ENCODE measurements at places on chromosomes 4 and X.

DNA sequence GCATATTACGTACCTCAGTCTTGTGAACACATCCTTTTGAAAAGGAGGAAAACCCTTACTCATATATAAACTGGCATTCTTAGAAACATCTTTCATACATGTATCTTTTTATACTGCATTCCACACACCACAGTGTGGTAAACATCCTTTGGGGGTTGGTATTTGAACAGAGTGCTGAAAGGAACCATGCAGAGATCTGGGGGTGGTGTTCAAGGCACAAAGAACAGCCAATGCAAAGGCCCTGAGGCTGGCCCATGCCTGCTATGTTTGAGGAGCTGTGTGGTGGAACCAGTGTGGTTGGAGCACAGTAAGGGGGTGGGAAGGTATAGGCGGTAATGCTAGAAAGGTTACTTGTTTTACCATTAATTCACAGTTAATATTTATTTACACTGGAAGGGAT lies 2.0 kb downstream of the ELK1 start:
- DNase-seq = no peak

- no peak for DNase-seq
These were observed 55.0 kb upstream of the PRDM5 start for GRCh38 chr4:120977435-120977997.

- no peak for DNase-seq
These were observed 56.9 kb upstream of the ADRA2C start for GRCh38 chr4:3709061-3709845.

DNA sequence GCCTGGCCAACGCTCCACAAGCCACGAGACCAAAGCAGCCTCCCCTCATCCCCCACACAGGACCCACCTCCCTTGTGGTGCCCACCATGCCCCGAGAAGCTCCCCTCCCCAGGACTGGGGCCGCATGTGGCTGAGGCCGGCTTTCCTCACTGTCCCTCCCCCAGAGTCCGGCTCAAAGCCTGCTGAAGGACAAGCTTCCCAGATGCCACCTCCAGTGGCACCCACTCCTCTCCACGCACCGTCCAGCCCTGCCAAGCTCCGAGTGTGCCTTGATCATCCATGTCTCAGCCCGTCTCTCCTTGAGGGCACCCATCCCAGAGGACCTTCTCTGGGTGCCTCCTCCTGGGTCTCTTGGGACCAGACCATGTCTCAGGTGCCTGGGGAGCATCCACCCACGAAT lies 58.8 kb upstream of the MXD4 start:
- no peak for DNase-seq

- DNase-seq = peak; percentile 20
These were observed 29.0 kb downstream of the REELD1 start for GRCh38 chr4:146243141-146243882.

- DNase-seq = no peak
These were observed 232.3 kb upstream of the RPS6KA3 start for GRCh38 chrX:20498851-20499635.

- DNase-seq = no peak
These were observed 14.0 kb downstream of the TIMP1 start for GRCh38 chrX:47596256-47596655.

DNA sequence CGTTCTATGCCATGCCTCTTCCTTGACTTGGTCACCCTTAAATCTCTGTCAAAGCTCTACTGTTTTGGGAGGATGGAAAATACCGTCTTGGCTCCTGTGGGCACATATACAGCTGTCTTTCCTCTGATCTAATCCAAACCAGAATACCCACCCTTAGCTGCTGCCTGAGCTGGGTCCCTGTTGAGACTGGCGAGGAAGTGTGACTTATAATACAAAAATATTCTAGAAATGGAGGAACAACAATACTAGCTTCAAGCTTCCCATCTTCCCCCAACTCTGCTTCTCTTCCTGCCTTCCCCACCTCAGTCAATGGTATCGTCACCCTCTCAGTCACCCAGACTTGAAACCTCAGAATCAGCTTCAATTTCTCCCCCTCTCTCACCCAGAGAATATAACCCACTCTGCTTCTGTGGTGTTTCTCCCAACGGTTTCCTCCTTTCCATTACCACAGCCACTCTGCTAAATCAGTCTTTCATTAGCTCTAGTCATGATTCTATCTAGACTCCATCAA lies 599 bp upstream of the IL2RG start:
- peak; percentile 33 for DNase-seq

DNA sequence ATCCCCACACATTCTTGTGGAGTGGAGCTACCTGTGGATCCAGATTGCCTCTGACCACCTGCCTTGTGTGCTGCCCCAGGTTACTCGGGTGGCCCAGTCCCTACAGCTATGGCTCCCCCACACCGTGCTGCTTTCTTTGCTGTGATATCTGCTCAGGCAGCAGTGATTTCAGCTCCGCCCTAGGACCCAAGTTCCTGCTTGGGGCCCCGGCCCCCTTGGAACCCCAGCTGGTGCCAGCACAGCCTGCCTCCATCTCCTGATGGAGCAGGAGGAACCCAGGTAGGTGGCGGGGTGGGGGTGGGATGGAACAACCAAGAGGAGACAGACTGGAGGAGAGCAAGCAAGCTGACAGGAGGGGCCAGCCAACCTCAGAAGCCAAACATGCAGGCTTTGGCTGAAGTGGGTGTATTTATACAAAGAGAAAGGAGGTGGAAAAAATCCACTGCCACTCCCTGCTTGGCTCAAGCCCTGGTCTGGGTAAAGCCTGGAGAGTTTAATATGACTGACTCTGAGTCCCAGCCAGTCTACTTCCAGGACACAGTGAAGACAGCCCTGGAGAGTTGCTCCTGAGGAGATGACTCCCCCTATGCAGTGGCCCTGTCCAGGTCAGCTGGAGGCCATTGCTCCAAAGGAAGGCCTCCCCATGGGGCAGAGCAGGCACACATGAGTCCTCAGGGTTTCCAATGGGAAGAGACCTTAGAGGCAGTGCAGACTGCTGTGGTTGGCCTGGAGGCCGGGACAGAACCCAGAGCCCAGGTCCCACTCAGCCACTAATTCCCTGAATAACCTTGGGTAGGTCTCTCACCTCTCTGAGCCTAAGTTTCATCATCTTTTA lies 197.1 kb upstream of the MAMLD1 start:
- no peak for DNase-seq

DNA sequence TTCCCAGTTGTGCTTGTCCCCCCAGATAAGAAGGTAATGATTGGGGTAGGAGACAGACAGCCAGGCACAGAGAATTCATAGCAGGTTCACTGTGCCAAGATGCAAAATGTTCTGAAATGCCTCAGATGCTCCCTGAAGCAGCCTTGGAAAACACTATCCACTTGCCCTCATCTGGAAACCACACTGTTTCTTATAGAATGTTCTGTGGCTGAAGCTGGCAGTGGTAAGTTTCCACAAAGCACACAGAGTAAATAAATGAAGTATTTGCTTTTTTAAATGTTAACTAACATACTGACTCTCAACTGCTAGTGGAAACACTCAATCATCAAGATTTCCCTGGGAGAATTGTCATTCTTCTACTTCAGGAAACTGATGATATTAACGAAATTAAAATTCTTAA lies 311.4 kb downstream of the PRDM5 start:
- no peak for DNase-seq

- no peak for DNase-seq
These were observed 4.8 kb upstream of the RGS12 start for GRCh38 chr4:3287972-3288570.

GRCh38 chrX:152444338-152444737 lies 6.8 kb downstream of the GABRA3 start:
- no peak for DNase-seq

- DNase-seq = no peak
These were observed 2.7 kb downstream of the TFE3 start for GRCh38 chrX:49040376-49040955.

DNA sequence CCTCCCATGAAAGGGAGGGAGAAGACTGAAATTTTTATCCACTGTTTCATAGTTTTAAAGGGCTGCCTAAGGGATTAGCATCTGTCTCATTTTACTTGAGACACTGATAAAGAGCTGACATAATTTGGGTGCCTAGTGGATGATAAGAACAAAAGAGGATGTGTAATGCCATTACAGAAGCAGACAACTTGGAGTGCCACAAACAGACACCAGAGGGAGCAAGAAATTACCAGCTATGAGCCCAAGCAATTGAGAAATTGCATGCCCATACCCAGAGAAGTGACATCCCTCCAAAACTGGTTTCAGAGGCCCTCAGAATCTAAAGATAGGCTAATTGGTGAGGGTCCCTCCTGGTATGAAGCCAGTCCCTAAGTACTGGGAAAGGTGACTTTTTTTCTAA lies 38.5 kb upstream of the POU3F4 start:
- DNase-seq = no peak

GRCh38 chr4:28227764-28228163 lies 1367.1 kb downstream of the STIM2 start:
- DNase-seq = no peak

DNA sequence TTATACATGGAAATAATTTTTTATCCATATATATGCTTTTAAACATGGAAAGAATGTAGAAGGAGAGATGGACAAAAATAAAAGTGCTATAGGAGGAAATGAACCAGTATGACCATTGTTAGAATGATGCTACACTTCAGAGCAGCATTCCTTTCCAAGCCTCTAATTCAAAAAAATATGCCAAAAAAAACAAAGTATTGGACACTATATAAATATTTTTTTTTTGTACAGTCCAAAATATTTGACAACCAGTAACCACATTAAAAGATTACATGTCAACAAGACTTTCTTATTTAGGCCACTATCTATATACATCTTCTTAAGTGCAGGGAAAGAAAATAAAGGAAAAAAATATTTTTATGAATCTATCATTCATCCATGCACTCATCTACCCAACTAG lies 198.6 kb downstream of the LRBA start:
- no peak for DNase-seq

DNA sequence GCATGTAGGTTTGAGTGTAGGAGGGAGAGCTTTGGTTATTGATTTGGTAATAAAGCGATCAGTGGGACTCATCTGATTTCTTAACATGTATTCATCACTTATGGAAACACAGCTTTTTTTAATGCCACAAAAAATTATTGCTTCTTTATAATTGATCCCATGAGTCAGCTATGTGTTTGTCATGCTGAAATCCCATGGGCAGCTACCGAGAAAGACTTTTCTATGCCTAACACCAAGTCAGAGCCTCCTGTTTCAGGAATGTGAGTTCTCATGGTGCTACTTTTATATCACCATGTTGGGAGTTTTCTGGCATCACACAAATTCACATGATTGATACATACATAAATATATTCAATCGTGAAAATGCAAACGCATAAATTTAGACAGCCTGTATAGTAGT lies 165.7 kb downstream of the RAPGEF2 start:
- DNase-seq = no peak

DNA sequence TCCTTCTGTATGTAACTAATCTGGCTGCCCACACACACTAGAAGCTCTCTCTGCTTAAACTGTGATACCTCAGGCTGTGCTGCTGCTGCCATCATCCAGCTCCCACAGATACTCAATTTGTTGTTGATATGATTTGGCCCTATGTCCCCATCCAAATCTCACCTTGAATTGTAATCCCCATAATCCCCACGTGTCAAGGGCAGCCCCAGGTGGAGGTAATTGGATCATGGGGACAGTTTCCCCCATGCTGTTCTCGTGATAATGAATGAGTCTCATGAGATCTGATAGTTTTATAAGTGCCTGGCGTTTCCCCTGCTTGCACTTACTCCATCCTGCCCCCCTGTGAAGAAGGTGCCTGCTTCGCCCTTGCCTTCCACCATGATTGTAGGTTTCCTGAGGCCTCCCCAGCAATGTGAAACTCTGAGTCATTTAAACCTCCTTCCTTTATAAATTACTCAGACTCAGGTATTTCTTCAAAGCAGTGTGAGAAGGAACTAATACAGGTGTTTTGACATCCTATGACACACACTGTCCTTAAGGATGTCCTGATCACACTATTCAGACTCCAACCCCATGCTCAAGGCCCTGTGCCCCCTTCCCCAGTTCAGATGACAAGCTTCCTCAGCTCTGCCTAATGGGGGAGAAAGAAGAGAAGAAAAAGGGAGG lies 2.9 kb upstream of the ATOH1 start:
- DNase-seq = no peak

- DNase-seq = no peak
These were observed 24.1 kb downstream of the ZCCHC12 start for GRCh38 chrX:118847676-118848075.

GRCh38 chr4:65453398-65453797 lies 216.9 kb downstream of the EPHA5 start:
- no peak for DNase-seq

DNA sequence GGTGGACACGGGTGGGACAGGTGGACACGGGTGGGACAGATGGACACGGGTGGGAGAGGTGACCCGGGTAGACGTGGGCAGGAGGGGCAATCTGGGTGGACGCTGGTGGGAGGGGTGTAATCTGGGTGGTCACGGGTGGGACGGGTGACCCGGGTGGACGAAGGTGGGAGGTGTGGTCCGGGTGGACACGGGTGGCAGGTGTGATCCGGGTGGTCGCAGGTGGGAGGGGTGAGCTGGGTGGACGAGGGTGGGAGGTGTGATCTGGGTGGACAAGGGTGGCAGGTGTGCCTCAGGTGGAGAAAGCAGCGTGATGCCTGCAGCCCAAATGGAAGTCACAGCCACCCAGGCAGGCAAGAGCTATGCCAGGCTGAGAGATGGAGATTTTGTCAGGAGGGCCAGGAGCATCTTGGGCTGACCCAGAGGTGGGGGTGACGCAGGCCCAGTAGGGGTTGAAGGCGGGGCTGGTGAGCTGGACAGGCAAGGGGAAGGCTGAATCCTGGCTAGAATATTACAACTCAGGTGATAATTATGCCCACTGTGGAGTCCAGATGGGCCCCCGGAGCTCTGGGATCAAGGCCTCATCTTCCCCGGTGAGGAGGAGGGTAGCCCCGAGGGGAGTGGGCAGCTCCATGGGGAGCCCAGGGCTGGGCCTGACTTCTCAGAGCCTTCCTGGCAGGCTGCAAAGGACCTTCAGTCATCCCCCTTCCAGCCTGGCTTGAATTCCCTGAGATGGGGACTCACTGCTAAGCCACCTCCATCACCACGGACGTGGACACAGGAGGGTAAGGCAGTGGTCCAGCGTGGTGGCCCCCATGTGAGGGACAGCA lies 100.0 kb downstream of the ADRA2C start:
- DNase-seq = no peak

DNA sequence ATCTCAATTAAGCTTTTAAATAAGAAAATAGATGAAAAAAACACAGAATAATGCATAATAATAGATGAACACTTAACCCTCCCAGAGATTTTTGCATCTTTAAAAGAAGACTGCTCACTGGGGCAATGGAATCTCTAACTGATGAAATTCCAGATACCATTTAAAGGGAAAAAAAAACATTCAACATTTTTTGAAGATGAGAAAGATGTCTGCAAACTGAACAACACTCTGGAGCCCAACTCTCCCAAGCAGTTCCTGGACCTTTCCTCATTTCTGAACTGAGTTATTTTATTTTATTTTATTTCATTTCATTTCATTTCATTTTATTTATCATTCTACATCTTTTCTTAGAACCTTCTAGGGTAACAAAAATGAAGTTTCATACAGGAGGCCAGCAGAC lies 90.7 kb downstream of the CORIN start:
- DNase-seq = no peak

- DNase-seq = no peak
These were observed 167.5 kb downstream of the PRKX start for GRCh38 chrX:3545901-3546300.

- no peak for DNase-seq
These were observed 59.9 kb upstream of the PDGFRA start for GRCh38 chr4:54169176-54169575.
